Calu3 (cell line): ENCODE measurements at places on chromosomes 7 and 10.

GRCh38 chr7:130875265-130875741, 141.3 kb upstream of the KLF14 start:
- peak; percentile 85 for DNase-seq

DNA sequence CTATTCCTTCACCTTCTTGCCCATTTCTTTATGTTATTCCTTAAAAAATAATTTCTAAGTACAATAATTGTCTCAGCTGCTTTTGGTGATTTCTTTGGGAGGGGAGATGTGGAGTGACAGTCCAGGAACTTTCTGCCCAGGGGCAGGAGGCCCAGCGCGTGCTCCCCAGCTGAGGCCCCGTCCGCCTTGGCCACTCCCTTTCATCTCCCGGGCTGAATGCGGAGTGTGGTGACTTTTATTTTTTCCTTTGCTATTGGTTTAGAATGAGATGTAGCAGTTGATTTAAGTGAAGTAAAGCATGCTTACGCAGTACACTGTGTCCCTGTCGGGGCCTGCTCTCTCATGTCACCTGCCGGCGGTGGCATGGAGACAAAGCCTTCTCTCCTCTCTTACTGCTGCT, 141.6 kb downstream of the MGMT start:
- DNase-seq, result no peak

DNA sequence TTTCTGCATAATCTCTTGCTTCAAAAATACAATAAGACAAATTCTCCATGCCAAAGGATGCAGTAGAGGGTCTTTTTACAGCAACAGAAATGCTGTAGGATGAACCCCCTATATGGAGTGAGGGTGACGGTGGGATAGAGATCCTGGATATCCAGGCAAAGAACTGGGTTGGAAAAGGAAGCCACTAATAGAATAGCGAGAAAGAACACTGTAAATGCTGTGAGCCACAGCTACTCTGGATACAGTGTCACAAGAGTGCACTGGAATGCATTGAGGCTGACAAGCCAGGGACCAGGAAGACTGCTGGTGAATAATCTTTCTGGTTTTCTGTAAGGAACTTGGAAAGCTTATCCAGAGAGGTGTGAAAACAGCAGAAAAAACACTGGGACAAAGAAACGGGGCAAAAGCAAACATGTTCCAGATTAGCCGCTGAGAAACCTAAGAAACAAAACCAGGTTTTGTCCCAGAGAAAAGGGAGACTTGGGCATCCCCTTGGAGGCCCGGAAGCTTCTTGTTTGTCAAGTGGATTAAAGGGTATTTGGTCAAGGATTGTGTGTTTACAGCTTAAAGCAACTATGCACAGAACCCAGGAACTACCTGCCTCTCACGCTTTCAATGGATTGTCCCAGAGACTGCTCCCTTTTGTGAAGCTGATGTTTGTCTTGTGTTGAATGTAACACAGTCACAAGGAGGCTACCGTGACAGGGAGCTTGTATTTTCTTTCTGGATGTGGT, 6.2 kb upstream of the MSMB start:
- no peak for DNase-seq

DNA sequence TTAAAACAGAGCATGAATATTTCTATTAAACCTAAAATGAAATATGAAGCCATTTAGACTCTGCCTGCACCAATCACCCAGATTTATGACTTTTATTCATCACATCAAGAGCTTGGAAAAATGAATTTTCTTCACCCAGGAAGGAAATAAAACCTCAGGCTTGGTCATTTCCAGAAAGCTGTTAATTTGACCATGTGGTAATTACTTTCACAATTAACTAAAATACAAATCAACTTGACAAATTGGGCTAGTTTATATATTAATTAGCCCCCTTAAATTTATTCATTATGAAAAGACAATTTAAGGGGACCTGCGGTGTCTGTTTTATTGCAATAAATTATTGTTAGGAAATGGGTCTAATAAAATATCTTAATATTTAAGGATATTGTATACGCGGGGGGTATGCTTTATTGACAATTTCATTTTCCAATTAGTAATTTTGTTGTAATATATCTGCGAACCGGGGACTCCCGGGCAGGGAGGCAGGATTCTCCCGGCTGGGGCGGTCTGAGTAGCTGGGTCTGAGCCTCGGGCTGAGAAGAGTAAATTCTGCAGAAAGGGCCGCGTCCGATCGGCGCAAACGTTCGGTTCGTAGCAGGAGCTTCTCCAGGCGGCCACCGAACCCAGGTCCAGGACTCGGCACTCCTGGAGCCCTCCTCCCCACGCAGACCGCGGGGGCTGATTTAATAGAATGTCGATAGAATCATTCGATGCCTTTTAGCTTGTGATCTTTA, 9.4 kb upstream of the MNX1 start:
- DNase-seq, result no peak

GRCh38 chr10:106836933-106837663, 327.4 kb downstream of the SORCS1 start:
- no peak for DNase-seq

DNA sequence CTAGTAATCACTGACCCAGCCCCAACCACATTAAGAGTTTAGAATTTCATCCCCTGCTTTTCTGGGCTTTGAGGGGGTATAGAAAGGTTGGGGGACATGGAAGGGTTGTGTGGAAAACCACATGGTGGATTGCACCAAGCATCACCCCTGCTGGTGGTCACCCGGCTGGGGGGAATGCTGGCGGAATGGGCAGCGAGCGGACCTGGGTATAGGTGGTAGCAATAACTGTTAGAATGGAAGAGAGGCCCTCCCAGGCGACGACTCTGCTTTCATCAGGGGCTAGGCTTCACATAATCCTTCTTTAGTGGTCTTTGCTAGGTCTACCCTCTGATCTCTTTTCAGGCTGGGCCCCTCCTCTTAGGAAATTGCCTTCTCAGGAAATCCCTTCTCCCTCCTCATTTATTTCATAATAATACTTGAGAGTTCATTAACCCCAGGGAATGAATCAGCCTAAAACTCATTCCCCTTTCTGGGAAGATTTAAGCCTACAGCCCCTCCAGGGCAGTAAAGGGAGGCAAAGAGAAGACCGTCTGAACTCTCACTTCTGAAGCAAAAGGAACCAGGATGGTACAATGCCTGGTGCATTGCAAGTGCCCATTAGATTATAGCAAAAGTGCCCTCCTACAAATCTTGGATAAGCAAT, 90.7 kb upstream of the LEP start:
- DNase-seq, result no peak

DNA sequence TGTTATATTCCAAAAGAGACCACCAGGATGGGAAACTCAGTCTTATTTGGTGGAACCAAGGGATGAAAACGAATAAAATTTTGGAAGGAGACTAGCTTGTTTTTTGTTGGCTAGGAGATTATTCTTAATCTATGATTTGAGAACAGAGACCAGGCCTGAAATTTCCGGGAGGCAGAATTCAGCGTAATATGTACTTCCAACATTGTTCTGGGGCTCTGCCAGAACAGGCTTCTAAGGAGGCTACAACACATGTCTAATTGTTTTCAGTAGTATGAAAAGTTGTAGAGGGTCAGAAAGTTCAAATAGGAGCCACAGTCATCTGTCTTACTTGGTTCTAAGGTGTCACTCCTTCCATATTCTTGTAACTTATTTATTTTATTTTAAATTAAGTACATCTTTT, 1.7 kb downstream of the DDX21 start:
- DNase-seq, result no peak

DNA sequence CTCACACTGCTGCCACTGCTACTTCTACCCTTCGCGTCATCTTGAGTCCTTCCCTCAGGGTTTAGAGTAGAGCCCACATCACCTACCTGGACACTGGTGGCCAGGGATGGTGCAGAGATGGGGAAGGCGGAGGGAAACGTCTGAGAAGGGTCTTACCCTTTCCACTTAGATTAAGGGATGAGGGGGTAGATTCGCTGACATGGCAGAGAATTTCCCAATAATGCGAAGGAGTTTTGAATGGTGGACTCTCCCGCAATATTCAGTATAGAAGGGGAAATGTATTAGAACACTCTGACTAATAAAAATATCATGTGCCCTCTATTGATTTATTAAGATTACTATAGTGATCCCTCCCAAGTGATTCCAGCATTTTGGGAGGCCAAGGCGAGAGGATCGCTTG, 209.5 kb upstream of the KIAA1217 start:
- no peak for DNase-seq

DNA sequence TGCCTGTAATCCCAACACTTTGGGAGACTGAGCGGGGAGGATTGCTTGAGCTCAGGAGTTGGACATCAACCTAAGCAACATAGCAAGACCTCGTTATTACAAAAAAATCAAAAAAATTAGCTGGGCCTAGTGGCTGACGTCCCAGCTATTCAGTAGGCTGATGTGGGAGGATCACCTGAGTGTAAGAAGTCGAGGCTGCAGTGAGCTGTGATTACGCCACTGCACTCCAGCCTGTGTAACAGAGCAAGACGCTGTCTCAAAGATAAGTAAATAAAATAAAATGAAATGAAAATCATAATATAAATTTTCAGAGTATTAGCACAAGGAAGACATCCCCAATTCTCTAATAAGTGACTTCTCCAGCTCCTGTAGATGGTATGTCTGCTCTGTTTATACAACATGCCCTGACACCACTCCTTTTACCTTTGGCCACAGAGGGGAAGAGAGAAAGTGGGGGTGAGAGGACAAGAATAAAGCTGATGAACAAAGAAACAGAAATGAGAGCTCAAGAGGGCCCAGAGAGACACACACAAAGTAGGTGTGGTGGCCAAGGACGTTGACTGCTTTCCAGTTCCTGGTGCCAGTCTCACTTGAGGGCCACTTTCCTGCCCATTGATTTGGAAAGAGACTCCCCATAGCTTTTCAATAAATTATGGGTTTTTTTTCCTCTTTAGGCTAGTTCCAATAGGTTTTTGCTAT, 62.9 kb downstream of the PTTG1IP2 start:
- DNase-seq, result no peak

DNA sequence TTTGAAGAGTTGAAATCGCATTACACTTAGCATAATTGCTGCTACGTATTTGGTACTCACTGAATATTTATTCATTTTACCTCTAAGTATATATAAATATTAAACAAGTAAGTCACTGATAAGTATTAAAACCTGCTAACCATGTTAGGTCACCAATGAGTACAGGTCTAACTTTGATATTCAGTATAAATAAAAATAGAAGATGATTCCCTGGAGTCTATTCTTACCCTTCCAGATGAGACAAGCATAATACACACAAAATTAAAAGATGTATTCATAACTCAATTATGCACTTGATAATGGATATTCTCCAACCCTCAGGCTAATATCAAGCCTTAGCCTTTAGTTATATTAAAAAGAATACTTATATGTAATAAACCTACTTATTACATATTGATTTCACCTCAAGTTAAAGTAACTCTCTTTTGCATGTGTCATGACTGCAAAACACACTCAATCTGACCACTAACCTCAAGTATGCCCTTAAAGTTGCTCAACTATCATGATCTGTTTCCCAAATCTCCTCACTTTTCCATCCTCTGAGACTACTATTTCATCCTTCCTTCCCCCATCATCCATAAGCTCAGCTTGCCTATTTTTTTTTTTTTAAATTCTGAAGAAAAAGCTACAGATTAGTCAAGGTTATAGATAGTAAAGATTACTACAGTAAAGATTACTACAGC, 46.8 kb downstream of the IPMK start:
- no peak for DNase-seq

- peak; percentile 36 for DNase-seq
Measured at GRCh38 chr10:46033602-46034011, 3.2 kb upstream of the NCOA4 start.

DNA sequence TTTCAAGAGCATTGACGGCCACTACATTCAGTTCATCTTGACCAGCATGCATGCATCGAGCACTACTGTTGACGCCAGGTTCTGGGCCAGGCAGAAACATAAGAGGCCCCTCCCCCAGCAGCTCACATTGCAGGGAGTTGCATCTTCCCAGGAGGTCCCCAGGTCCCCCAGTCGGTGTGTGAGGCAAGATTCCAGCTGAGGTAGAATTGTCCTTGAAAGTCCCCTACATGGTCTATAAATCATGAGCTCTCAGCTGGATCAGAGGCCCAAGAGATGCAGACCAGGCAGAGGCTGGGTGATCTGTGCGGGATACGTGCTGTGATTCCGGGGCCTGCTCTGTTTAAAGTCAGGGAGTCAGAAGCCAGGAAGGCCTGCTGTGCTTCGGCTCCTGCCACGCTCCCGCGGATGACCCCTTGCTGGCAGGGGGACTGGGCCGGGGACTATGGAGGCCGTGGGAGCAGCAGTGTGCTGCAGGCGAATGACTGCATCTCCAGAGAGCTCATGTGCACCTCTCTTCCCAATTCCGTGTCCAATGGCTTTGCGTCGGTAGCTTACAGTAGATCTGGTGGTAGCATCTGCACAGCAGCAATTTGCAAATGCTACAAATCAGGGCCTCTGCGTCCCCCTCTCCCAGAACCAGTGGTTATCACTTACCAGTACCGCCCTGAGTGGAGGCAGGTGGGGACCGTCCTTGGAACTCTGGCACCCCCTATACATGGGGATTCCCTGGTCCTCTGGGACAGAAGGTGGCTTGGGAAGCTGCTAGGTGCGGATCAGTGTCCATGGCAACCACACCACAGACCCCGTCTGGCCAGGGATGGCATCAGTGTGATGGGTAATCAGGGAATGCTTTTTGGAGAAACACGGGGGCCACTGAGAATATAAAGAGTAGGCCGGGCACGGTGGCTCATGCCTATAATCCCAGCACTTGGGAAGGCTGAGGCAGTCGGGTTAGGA, 93.6 kb downstream of the RGS10 start:
- no peak for DNase-seq
